Caco-2 (cell line): ENCODE measurements at places on chromosomes 16 and 17.
A peak's percentile ranks its signal among the peaks of the same experiment; 100 is the strongest.

DNA sequence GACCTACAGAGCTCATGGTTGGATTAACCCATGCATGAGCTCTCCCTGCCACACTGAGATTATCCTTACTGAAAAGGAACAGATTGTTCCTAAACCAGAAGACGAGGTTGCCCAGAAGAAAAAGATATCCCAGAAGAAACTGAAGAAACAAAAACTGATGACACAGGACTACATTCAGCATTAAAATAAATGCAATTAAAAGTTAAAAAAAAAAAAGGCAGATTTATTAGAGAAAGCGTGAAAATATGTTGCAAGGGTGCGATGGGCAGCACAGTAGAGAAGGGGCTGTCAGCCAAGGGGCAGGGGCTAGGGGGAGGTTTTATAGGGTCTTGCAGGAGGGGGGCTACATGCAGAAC, 40.2 kb upstream of the BPTF start:
- DNase-seq, result no peak

DNA sequence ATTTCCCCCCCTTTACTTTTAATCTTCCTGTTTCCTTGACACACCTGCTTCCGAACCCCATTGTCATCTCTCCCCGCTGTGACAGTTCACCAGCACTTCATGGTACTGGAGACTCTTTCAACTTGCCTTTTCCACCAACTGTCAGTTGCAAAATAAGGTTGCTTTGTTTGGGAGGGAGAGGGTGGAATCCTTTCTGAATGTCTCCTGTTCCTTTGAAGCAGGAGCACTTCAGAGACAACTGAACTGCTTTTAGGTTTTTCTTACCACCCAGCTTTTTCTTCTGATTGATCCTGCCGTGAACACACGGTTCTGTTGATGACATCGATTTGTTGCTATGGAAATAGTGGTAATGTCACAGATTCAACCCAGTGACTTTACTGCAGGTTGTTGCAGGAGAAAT, 42.0 kb downstream of the RPA1 start:
- DNase-seq, result no peak

DNA sequence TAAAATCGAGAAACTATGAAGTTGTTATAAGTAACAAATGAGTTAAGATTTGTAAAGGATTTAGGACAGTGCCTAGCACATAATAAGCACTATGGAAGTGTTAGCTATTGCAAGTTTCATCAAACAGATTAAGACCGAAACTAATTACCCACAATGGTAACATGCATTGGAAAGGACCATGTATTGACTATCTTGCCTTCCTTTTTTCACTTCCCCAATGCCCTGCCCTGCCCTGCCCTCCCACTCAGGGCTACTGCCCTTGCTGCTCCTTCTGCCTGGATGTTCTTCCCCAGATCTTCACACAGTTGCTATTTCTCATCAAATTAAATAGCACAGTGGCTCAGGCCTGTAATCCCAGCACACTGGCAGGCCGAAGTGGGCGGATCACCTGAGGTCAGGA, 202.1 kb upstream of the PSMD7 start:
- no peak for DNase-seq

GRCh38 chr16:3654249-3654991, at the start of gene DNASE1:
Gene DNASE1, plus strand, starts transcription at chr16:3654691. Its CDS starts 683 bp downstream, at chr16:3655374.
- DNase-seq, result peak; percentile 94

DNA sequence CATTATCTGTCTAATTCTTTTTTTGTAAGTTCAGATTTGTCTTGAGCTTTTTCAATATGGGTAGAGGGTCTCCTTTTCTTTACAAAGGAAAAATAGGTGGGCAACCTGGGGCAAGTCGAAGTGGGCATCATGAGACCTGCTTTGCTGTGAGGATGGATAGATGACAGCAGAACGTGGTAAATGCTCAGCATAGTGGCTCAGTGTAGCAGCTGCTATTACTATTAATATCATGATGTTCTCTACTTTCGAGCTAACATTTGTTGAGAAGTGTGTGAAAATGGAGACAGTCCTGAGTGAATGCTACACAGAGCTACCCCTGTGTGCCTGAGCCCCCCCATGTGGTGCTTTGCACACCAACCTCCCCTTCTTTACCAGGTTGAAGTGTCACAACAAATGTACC, 39.0 kb upstream of the LGALS9 start:
- no peak for DNase-seq

DNA sequence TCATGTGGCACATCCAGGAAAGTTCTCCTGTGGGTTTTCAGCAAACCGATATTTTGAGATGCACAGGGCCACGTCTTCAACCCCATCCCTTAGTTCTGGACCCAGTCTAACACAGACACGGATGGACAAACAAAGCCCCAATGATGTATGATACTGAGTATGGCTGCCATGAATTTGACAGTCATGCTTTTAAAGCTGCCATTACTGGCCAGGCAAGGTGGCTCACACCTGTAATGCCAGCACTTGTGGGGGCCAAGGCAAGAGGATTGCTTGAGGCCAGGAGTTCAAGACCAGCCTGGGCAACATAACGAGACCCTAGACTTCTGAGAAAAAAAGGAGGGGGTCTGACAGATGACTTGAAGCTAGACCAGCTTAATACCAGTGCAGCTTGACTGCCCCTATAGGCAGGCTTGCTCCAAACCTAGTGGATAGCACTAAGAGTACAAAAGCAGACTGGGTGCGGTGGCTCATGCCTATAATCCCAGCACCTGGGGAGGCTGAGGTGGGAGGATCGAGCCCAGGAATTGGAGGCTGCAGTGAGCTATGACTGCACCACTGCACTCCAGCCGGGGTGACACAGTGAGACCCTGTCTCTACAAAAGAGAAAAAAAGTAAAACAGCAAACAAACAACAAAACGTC, 10.8 kb upstream of the ZNF629 start:
- no peak for DNase-seq

- no peak for DNase-seq
Observed at GRCh38 chr17:47732399-47733046, 513 bp upstream of the TBX21 start.

GRCh38 chr17:73956595-73957465, 246.6 kb upstream of the RPL38 start:
- DNase-seq, result peak; percentile 74

DNA sequence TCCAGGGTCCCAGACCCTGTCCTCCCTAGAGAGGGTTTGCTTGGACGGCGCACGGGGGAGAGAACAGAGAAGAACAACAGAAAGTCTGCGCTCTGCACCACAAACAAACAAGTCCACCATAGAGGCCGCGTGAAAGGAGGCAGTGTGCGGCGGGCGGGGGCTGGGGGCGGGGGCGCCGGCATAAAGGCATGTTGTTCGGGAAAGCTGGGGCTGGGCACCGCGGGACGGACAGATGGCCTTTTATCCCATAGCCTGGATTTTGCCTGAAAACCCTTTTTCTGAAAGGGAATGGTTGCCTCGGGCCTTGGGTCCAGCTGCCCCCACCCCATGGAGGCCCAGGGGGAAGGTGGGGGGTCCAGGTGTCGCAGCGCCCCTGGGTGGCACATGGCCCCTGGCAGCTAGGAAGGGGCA, 26.0 kb downstream of the FA2H start:
- no peak for DNase-seq

DNA sequence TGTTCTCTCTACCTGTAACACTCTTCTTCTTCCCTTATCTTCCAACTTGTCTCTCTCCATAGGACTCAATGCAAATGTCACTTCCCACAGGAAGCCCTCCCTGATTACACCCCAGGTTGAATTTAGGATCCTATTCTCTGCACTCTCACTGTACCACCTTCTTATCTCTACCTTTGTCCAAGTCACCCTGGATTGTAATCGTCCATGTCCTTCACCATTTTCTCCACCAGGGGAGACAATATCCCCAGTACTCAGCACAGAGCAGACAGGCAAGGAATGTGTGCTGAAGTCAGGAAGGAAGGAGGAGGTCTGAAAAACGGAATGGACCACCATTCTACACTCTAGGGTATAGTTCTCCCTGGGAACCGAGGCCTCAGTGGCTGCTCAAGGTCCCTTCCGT, 14.2 kb downstream of the C16orf82 start:
- DNase-seq, result peak; percentile 25

- no peak for DNase-seq
Observed at GRCh38 chr17:36593656-36594316, 2.1 kb downstream of the DHRS11 start.

GRCh38 chr17:42554250-42555121, 1.8 kb downstream of the HSD17B1 start:
- DNase-seq, result peak; percentile 93

GRCh38 chr17:55433029-55433628, 11.5 kb upstream of the MMD start:
- DNase-seq, result peak; percentile 83

- DNase-seq, result no peak
Observed at GRCh38 chr17:66354472-66354871, 52.1 kb downstream of the PRKCA start.

GRCh38 chr16:80627108-80627507, 86.3 kb downstream of the DYNLRB2 start:
- DNase-seq, result no peak

- peak; percentile 63 for DNase-seq
Observed at GRCh38 chr16:70252355-70252988, 732 bp upstream of the EXOSC6 start.

GRCh38 chr17:34265711-34266110, 4.3 kb upstream of the CCL7 start:
- DNase-seq, result no peak

GRCh38 chr17:56510554-56511342, 82.8 kb upstream of the NOG start:
- no peak for DNase-seq

DNA sequence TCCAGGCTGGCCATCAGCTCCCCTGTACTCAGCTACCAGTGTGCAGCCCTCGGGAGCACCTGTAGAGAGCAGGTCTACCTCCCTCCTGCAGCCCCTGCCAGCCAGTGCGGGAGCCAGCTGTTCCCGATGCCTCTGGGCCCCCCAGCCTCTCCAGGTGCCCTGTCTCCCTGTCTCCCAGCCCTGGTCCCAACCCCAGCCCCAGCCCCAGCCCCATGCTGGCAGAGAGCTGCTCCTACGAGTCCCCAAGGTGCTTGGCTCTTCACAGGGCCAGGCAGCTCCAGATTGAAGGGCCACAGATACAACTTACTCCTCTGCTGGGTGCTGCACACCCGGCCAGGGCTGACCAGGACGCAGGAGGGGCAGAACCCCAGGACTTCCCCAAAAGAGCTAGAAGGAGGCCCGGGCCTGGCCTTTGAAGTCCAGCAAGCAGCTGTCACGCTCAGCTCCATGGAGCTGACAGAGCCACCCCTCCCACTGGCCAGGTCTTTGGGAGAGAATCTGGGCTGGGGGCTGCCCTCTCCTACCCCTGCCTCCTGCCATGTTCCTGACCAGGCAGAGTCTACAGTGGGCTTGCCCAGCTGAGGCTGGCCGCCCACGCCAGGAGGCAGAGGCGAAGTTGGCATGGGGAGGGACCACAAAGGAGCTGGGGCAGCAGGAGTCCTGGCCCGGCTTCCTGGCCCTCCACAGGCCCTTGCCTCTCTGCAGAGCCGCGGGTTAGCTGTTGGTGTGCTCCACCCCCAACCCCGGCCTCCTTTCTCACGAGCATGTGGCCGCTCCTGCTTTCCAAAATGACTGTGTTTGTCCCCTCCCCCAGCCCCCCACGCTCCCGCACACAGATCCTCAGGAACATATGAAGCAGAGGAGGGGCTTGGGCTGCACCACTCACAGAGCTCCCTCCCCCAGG, 9.5 kb upstream of the ADAM11 start:
- DNase-seq, result no peak

DNA sequence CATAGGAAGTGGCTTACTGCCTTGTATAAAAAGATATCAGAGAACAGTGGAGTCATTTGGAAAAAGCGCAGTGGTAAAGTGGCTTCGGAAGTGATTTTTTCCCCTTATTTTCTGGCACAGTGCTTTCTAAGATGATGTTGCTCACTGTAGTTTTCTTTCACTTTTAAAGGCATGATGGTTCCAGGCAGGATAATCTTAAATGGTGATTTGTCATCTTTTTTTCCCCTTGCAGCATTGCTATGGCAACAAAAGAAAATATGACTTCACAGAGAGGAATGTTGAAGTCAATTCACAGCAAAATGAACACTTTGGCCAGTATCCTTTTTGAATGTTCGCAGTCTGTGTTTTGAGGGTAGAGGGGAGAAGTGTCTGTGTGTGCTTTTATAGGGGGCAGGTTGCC, 42.5 kb downstream of the GOSR1 start:
- no peak for DNase-seq

DNA sequence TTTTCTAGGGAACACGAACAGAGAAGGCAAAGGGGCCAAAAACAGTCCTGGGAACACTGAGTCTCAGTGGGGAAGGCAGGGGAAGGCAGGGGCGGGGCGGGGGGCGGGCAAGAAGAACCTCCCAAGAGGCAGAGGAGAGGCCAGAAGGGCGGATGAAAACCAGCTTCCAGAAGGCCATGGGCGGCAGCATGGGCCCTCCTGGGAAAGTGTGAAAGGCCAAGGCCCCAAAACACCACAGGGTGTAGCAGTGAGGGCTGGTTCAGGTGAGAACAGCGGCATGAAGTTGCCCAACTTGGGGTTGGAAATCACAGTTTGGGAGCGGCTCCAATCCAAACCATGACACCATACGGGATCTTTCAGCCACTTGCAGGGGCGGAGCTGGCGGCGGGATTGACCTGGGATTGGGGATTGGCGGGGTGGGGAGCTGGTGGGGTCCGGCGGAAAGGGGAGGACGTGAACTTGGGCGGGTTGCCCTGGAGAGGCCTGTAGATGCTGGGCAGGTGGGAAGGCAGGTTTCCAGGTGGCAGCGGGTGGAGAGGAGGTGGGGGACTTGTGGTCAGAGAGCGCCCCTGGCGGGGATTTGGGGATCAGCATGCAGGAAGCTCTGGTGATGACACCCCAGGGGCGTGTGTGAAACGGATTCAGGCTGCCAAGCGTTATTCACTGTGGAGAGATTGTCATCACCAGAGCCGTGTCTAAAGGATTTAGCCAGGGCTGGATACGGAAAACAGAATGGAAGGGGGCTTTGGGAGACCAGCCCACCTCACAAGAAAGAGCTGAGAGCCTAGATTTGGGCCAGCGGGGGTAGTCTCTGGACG, 80.9 kb downstream of the ARHGAP23 start:
- peak; percentile 94 for DNase-seq

GRCh38 chr17:40069751-40070708, 7.3 kb downstream of the THRA start:
- no peak for DNase-seq

DNA sequence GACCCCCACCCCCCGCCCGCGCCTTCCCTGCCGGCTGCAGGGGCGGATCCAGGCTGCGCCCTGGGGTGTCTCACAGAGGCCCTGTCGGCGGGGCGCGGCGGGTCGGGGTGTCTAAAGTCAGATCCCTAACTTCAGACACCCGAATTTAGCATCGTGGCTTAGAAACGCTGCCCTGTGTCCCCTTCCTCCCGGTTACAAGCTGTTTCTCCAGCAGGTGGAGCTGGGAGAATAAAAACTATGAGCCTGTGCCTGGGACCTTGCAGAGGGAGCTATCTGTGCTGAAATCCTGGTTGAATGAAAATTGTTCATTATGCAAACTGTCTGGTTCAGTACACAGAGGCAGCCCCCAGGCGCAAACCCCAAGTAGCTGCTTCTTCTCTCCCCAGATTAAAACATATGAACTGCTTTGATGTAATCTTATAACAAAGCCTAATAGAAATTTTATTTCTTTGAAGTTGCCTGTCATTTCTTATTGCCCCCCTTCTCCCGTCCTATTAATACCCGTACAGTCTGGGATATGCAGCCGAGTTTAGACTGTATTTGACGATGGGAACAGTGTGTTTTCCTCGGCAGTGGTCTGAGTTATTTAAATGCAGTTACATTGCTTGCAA, 79.0 kb downstream of the RPA1 start:
- DNase-seq, result peak; percentile 75

GRCh38 chr16:74673876-74674275, 7.2 kb upstream of the RFWD3 start:
- no peak for DNase-seq
